ENCODE measurements at places on chromosomes 1 and 21. TPM values are rescaled to one million over a fixed set of nuclear protein-coding genes. Genes with fewer than 3 reads are reported as not detected.

CHD5 gene
- not detected for polyA plus RNA-seq

HHIPL2 gene
- polyA plus RNA-seq, result 0.71 TPM

CELA2B gene
- polyA plus RNA-seq, result not detected

SELENBP1 gene
- 3.8 TPM for polyA plus RNA-seq

DNA sequence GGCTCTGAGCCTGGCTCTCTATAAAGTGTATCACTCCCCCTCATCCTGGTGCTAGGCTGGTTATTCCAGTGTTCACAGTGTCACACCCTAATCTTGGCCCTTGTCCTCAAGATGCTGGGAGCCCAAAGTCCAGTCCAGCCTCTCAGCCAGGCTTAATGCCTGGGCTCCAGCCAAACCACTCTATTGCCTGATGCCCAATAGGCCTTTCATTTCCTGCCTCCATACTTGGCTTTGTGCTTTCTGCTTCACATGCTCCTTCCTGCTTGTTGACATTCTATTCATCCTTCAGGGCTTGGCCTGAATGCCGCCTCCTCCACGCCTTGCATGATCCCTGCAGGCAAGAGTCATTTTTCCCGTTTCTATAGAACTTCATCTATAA lies 1.7 kb downstream of the KLHDC8A start:
- peak; percentile 53 for DNase-seq

- no peak for DNase-seq
These were observed 6.9 kb downstream of the C1orf162 start for GRCh38 chr1:111480674-111481073.

GRCh38 chr1:119449971-119450370 lies 35.0 kb downstream of the HSD3B2 start:
- DNase-seq, result peak; percentile 24

DNA sequence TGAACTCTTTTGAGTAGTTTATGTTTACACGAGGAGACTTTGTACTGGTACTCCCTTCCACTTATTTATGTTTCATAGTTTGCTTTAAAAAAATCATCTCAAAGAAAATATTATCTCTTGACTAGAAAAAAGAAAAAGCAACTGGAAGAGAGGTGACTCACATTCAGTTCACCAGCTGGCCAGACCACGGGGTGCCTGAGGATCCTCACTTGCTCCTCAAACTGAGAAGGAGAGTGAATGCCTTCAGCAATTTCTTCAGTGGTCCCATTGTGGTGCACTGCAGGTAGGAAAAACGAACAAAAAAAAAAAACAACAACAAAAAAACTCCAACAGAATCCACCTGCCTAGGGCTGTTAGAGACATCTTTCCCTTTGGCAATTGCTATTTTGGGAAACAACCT lies 102.9 kb downstream of the PTPRC start:
- peak; percentile 56 for DNase-seq

DNA sequence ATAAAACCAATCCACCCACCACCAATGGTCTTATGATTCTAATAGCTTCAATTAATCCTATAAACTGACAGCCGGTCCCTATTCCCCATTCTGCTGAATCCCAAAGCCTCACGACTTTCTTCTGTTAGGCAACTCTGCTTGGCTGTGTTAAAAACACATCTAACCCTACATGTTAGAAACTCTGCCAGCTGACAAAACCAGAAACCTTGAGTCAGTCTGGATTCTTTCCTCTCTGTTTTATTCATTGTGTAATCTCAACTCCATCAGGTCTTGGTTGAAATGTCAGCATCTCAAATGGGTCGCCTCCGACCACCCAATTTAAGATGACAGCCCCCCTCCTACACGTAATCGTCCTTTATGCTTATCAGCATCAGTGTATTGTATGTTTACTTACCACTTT lies 312.1 kb downstream of the DISC1 start:
- DNase-seq, result peak; percentile 23

Measured in GM23248 (cell line).